Central memory CD4-positive, alpha-beta T cell (primary cell): ENCODE measurements at places on chromosomes 4 and X.

DNA sequence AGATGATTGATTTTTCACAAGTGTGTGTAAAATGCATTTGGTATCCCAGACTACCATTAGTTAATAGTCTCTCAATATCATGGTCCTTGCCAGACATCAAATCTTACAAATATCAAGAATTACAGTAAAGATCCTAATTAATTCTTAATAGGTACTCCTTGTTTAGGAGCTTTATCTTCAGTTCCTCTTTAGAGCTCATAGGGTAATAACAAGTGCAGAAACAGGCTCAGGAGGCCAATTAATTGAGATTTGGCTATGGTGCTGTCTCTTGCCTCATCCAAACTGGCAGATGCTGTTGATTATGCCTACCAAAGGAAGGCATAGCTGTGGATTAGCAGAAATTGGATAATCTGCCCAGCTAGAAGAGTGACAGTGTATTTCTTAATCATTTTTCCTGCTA is 6.9 kb downstream of the MTMR1 start:
- no peak for DNase-seq

DNA sequence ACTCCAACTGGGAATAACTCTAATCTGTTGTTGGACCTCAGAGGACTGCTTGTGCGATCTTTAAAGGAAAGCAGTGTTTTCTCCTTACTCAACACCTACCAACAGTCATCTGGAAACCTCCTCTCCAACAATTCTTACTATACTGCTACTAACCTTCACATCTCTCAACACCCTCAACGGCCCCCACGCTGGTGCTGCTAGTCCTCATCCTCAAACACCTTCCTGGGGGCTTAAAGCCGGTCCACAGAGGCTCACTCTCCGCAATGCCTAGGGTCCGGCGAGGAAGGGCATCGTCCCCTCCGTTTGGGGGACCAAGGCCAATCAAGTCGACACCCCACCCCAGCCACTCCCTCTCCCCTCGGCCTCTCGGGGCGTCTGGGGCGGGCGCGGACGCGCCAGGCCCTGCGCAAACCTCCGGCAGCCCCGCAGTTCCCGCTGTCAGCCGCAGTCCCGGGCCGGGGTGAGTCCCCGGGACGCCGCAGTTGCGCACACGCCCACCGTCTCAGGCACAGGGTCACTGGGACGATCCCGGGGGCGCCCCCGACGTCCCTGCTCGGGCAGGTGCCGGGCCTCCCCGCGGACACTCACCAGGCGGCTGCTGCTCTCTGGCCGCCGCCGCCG is 418 bp downstream of the TAB3 start:
- DNase-seq = peak; percentile 3

DNA sequence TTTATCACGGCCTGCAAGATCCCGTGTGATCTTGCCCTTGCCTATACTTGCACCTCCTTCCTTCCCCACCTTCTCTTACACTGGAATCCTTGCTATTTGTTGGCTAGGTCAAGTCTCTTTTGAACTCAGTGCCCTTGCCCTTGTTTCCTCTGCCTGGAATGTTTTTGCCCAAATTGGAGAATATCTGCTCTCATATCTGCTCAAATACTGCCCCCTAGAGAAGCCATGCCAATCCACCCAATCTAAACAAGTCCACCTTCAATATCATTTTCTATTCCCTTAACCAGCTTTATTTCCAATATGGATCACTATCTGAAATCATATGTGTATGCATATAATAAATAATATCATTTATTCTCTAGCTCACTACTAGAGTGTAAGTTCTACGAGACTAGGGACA is 1044.2 kb upstream of the FTHL17 start:
- no peak for DNase-seq

- DNase-seq = peak; percentile 76
These were observed 70.7 kb upstream of the PPP3CA start for GRCh38 chr4:101418055-101418454.

- no peak for DNase-seq
These were observed 153.7 kb downstream of the CLCN4 start for GRCh38 chrX:10310511-10310910.
